ENCODE measurements at places on chromosomes 2 and 18.
A peak's percentile ranks its signal among the peaks of the same experiment; 100 is the strongest.

DNA sequence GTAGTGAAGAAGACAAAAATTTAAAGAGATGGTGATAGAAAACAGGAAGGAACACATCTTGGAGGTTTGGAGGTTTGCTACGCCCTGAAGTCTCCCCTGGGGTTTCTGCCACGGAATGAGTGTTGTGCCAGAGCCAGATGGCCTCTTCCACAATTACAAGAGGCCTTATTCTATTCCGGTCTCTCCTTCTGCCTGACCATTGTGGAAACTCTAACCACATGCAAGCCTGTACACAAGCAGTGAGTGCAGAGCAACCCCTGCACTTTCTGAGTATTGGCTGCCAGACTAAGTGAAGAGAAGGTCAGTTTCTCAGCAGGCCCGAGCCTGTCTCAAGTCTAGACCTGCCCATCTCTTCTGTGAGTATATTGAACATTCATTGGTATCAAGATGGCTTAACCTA is 22.7 kb upstream of the MYO1B start:
- ATAC-seq: no peak

DNA sequence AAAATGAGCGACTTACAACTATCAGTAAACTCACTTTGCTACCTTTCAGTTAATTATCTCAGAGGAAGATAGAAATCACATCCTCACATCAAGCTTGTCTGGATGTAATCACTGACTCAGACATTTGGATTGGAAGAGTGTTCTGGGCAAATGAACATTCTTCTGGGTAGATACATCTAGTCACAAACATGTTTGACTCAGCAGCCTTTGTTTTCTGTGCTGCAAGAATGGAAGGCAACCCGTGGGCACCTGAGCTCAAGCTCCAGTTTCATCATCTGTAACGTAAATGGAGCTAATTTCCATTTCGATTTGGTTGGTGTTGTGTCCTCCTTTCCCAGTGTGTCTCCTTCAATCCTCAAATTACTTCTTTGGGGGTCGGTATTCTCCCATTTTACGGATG is 58.5 kb downstream of the ACAA2 start:
- no peak for ATAC-seq

GRCh38 chr2:19685731-19686130 is 216.1 kb downstream of the TTC32 start:
- ATAC-seq: no peak

DNA sequence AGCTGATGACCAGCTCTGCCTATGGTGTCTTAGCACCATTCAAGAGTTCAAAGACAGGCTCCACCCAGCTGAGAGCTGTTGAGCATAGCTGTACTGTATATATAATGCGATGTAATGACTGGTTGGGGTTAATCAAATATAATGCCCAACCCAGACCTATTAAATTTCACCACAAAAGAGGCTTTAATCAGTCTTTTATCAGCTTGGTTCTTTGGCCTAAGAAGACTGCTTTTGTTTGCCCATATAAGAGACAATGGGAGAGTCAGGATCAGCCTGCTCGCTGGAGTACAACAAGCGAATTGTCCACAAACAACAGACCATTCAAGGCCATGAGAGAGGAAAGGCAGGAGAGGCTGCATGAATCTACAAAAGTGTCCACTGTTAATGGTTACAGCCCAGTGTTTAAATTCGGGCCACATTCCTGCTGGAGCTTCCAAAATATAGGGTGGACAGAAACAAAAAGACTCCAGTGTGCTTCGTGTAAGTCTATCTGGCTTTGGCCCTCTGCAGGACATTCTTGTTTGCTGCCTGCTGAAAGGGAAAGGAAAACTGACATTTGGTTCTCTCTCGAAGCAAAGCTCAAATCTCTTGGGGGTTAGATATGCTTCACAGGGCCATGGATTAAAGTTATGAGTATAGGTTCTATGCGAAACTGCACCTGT is 299.0 kb upstream of the FBXO11 start:
- ATAC-seq: no peak

DNA sequence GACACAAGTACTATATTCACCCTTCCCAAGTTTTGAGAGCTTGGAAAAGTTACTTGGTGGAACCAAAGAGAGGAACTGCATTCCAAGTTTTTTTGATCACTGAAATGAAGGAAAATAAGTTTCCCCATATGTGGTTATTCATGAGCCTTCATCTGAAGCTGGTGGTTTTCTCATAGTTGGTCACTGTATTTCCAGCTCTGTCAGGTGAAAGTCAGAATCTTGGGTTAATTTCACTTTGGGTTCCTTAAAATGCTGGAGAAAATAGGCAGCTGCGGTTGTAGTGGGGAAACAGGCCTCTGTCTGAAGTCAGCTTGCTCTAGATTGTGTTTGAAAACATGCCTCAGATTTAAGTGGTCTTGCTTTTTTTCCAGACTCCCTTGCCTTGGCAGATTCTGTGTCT is 200.5 kb downstream of the HRH4 start:
- ATAC-seq: no peak

GRCh38 chr18:41624460-41624859 is 330.6 kb upstream of the PIK3C3 start:
- no peak for ATAC-seq

DNA sequence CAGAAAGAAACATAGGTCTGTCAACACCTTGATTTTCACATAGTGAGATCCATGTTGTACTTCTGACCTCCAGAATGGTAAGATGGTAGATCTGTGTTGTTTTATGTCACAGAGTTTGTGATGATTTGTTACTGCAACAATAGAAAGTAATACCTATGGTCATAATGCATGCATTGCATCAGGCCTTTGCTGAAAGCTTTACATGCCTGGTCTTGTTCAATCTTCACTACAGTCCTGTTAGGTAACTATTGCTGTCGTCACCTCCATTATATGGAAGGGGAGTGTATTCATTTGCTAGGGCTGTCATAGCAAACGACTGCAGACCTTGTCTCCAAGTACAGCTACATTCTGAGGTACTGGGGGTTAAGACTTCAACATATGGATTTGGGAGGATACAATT is 243.5 kb downstream of the ANAPC1 start:
- ATAC-seq: peak; percentile 97

GRCh38 chr2:177253704-177254103 is 10.8 kb downstream of the NFE2L2 start:
- ATAC-seq: no peak

DNA sequence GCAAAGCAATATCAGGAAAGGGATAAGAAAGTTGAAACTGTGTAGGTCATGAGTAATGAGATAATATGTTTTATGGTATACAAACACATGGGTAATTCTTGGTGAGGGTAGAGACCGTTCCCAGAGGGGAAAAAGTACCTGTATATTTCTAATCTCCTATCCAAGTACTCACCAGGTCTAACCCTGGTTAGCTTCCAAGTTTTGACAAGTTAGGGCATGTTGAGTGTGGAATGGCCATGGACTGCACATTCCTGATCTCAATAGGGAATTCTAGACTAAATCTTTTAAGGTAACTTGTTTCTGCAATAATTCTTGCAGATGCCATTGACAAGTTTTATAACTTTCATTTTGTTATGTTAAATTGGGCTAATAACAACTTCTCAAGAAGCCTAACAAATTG is 216.6 kb downstream of the SPAG16 start:
- ATAC-seq: no peak

DNA sequence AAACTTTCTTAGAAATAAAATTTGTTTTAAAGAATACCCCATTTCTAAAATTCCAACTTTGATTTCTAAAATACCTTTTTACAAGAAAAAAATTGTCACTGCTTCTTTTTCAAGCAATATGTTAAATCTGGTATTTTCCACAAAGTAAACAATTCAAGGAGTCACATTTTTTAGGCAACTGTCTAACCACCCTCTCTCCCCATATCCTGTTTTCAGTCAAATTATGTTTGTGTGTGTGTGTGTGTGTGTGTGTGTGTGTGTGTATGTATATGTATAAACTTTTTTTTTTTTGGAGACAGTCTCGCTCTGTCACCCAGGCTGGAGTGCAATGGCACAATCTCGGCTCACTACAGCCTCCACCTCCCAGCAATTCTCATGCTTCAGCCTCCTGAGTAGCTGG is 59.3 kb downstream of the ADNP2 start:
- ATAC-seq: no peak
